Testis (tissue), 5 donors: ENCODE measurements at places on chromosomes 2 and 18. TPM values are rescaled to one million over a fixed set of nuclear protein-coding genes. Genes with fewer than 3 reads are reported as not detected.
A peak's percentile ranks its signal among the peaks of the same experiment; 100 is the strongest.

DNA sequence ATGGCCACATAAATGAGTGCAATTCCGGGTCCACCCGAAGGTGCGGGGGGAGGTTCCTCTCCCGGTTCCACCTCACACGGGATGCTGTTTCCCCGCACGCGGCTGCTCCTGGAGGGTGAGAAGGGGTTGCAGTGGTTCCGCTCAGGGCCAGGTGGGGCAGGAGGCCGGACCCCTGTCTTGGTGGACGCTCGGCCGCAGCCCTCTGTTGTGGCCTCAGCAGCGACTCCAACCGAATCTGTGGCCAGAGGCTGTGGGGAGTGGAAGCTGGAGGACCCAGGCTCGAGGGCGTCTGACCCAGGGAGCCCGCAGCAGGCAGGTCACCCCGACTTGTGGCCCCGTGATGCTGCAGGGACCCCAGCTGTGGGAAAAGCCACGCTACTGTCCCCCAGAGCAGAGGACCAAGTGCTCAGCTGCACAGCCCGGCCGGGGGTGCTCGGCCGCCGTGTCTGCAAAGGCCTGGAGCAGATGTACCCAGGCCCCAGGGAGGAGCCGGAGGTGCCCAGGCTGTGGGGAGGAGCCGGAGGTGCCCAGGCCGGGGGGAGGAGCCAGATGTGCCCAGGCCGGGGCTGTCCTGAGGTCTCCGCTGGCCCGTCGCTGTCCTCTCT is 83.9 kb downstream of the RTP5 start:
- peaks cover 4% of the 10 kb centered on the region for H3K4me1 ChIP-seq
- H3K36me3 ChIP-seq = no peaks in the 10 kb centered on the region
- no peak for DNase-seq
- no peaks in the 10 kb centered on the region for H3K27me3 ChIP-seq
- H3K4me3 ChIP-seq = no peak overlapping the region

GRCh38 chr2:22481486-22482259 is 903.3 kb upstream of the KLHL29 start:
- no peak overlapping the region for H3K27ac ChIP-seq
- H3K27me3 ChIP-seq = no peaks in the 10 kb centered on the region
- DNase-seq = no peak
- no peak overlapping the region for H3K4me3 ChIP-seq
- no peaks in the 10 kb centered on the region for H3K36me3 ChIP-seq
- H3K4me1 ChIP-seq = no peaks in the 10 kb centered on the region

DNA sequence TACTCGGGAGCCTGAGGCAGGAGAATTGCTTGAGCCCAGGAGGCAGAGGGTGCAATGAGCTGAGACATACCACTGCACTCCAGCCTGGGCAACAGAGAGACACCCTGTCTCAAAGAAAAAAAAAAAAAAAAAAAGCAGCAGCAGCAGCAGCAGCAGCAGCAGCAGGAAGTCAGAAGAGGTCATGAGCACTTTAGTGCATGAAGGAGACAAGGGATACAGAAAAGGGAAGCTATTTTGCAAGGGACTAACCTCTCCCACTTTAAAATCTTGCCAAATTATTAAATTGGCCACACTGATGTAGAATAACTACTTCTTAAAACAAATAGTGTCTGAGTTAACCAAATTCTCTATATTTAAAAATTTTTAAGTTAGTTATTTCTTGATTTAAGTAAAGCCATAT is 113.4 kb upstream of the PDE1A start:
- no peak overlapping the region for H3K27ac ChIP-seq
- H3K36me3 ChIP-seq = no peaks in the 10 kb centered on the region
- DNase-seq = no peak
- no peaks in the 10 kb centered on the region for H3K27me3 ChIP-seq
- H3K4me3 ChIP-seq = no peak overlapping the region

- H3K36me3 ChIP-seq = no peaks in the 10 kb centered on the region
- H3K27me3 ChIP-seq = no peaks in the 10 kb centered on the region
- H3K27ac ChIP-seq = no peak overlapping the region
Observed at GRCh38 chr18:11899063-11899462, 9.1 kb downstream of the MPPE1 start.

DNA sequence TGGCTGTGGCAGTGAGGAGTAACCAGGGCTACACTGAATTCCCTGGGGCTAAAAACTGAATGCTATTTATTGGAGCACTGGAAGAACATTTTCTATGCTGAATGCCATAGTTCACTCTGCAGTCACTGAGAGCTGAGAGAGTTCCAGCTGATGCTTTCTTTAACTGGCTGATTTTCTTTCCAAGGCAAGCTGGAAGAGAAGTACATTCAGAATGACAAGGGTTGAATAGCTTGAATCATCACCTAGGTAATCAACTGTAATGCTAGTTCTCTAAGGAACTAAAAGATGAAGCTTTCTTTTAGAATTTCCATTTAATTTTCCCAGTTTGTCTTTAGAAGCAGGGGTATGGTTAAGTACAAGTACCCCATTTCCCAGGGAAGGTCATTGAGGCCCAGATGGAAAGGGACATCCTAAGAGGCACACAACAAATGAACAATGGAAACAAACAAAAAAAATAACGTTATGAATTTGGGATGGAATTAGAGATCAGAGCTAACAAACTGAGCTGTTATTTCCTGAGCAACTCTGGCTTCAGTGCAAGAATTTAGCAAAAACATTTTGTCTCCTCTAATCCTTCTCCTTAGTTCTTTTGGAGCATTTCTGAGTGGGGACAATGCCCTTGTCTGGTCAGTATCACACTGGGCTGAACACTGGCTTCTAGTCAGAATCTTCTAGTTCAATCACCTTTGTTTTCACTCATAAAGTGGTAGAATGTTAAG is 132.8 kb upstream of the REG3A start:
- no peak overlapping the region for H3K4me3 ChIP-seq
- H3K27ac ChIP-seq = no peak overlapping the region
- no peak for DNase-seq
- no peaks in the 10 kb centered on the region for H3K4me1 ChIP-seq
- no peaks in the 10 kb centered on the region for H3K27me3 ChIP-seq

- H3K4me3 ChIP-seq = peak overlapping the region; percentile 90
- H3K4me1 ChIP-seq = peaks cover 10% of the 10 kb centered on the region
- no peaks in the 10 kb centered on the region for H3K36me3 ChIP-seq
- H3K27ac ChIP-seq = peak overlapping the region; percentile 66
- H3K27me3 ChIP-seq = no peaks in the 10 kb centered on the region
Observed at GRCh38 chr2:237692601-237693290, 65.4 kb downstream of the LRRFIP1 start.

- H3K36me3 ChIP-seq = peaks cover 3% of the 10 kb centered on the region
- H3K4me3 ChIP-seq = no peak overlapping the region
- H3K4me1 ChIP-seq = no peaks in the 10 kb centered on the region
- no peak for DNase-seq
Observed at GRCh38 chr2:218249691-218250090, 11.1 kb upstream of the GPBAR1 start.

GRCh38 chr18:72342933-72343332 is 201.2 kb downstream of the CBLN2 start:
- H3K36me3 ChIP-seq = no peaks in the 10 kb centered on the region
- DNase-seq = no peak
- no peak overlapping the region for H3K27ac ChIP-seq
- no peaks in the 10 kb centered on the region for H3K4me1 ChIP-seq
- H3K27me3 ChIP-seq = no peaks in the 10 kb centered on the region
- no peak overlapping the region for H3K4me3 ChIP-seq

DNA sequence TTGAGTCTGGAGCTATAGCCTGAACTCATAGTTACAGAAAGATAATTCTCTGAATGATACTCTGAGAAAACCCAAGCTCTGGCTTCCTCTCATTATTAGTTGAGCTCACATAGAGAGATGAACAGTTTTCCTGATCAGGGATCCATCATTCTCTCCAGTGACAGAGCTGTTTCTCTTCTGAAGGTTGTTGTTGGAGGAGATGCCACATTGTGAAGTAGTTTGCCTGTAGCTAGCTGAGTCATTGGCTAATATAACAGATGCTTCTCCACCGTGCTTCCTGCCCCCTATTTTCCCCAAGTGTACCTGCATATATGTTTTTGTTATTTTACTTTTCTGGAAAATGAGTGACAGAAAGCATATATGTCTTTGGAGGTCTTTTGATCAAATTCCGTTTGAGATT is 64.6 kb downstream of the OSBPL6 start:
- no peak overlapping the region for H3K4me3 ChIP-seq
- no peaks in the 10 kb centered on the region for H3K36me3 ChIP-seq
- no peaks in the 10 kb centered on the region for H3K27me3 ChIP-seq

- no peaks in the 10 kb centered on the region for H3K27me3 ChIP-seq
- no peaks in the 10 kb centered on the region for H3K36me3 ChIP-seq
- no peak for DNase-seq
- H3K4me3 ChIP-seq = no peak overlapping the region
- H3K4me1 ChIP-seq = no peaks in the 10 kb centered on the region
Observed at GRCh38 chr2:160931531-160931930, 228.7 kb upstream of the TANK start.

GRCh38 chr2:96875498-96876268 is 5.8 kb upstream of the SEMA4C start:
- no peaks in the 10 kb centered on the region for H3K36me3 ChIP-seq
- H3K4me1 ChIP-seq = peaks cover 6% of the 10 kb centered on the region
- H3K27ac ChIP-seq = no peak overlapping the region

- no peak overlapping the region for H3K27ac ChIP-seq
- no peak overlapping the region for H3K4me3 ChIP-seq
- no peaks in the 10 kb centered on the region for H3K27me3 ChIP-seq
- H3K36me3 ChIP-seq = no peaks in the 10 kb centered on the region
- DNase-seq = no peak
- H3K4me1 ChIP-seq = no peaks in the 10 kb centered on the region
Observed at GRCh38 chr2:54274781-54275242, 18.8 kb upstream of the TSPYL6 start.

GRCh38 chr18:77012806-77013541 is 119.6 kb downstream of the MBP start:
- H3K4me3 ChIP-seq = no peak overlapping the region
- H3K27me3 ChIP-seq = no peaks in the 10 kb centered on the region
- peak overlapping the region; percentile 48 for H3K27ac ChIP-seq

DNA sequence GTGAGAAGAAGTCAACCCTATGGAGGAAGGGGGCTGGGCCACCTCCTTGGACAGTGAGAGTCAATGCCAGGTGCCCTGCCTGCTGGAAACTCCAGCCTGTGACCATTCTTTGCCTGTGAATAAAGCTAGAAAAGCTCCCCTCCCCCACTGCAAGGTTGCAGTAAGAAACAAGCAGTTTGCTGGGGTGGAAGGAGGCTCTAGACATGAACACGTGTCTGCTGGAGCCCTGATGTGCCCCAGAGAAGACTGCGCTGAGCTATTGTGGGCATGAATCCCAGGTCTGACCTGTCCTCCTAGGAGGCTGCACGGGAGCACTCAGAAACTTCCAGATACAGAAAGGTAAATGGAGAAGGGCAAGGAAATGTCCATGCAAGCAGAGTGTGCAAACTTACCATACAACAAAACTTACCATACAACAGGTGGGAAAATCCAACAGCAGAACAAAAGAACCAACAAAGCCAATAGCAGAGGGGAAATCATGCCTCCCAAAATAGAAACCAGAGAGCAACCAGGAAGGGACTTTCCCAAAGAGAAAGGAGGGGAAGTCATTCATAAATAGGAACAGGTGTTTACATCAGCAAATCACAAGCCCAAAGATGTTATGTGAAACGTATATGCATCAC is 278.7 kb downstream of the BCL2 start:
- no peaks in the 10 kb centered on the region for H3K27me3 ChIP-seq
- H3K27ac ChIP-seq = no peak overlapping the region
- H3K36me3 ChIP-seq = no peaks in the 10 kb centered on the region
- no peak overlapping the region for H3K4me3 ChIP-seq

DNA sequence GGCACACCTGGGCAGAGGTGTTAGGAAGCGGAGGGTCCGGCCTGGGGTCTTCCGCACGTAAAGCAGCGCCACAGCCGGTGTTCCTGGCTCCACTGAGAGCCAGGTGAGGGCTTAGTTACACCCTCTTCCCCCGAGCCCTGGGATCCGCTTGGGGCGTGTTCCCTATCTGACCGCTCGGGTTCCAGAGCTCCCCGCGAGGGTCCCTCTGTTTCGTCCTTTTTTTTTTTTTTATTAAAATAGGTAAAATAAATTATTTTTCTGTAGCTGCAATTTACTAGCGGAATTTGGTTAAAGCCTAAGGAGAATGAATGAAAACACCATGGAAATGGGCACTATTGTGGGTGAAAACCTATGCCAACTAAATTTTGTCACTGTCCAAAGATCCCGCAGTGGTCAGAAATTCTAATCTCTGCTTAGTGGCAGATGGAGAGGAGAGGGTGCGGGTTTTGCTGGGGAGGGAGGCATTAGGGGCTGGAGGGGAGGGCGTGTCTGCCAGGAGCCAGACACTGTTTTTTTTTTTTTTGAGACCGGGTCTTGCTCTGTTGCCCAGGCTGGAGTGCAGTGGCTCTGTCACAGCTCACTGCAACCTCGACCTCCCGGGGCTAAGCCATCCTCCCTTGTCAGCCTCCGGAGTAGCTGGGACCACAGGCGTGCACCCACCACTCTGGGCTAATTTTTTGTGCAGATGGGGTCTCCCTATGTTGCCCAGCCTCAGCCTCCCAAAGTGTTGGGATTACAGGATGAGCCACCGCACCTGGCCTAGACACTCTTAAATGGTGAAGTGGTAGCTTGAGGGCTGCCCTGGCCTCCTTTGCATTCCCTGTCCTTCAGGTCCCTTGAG is 834 bp downstream of the PDCL3 start:
- DNase-seq = no peak
- peak overlapping the region; percentile 75 for H3K4me3 ChIP-seq
- no peaks in the 10 kb centered on the region for H3K27me3 ChIP-seq
- no peaks in the 10 kb centered on the region for H3K36me3 ChIP-seq
- H3K4me1 ChIP-seq = peaks cover 27% of the 10 kb centered on the region

- no peaks in the 10 kb centered on the region for H3K36me3 ChIP-seq
- H3K4me3 ChIP-seq = no peak overlapping the region
- no peaks in the 10 kb centered on the region for H3K4me1 ChIP-seq
- no peak overlapping the region for H3K27ac ChIP-seq
- DNase-seq = no peak
Observed at GRCh38 chr2:191152482-191153240, 1.9 kb upstream of the STAT4 start.

GRCh38 chr2:177429688-177430325 is 37.2 kb downstream of the AGPS start:
- no peaks in the 10 kb centered on the region for H3K36me3 ChIP-seq
- no peak for DNase-seq
- H3K4me3 ChIP-seq = no peak overlapping the region
- H3K27ac ChIP-seq = no peak overlapping the region

- no peaks in the 10 kb centered on the region for H3K36me3 ChIP-seq
- no peak overlapping the region for H3K27ac ChIP-seq
- no peaks in the 10 kb centered on the region for H3K4me1 ChIP-seq
- no peak overlapping the region for H3K4me3 ChIP-seq
- H3K27me3 ChIP-seq = no peaks in the 10 kb centered on the region
Observed at GRCh38 chr2:130808482-130809268, 28.0 kb upstream of the ARHGEF4 start.

The ANKRD30BL gene
- 41.0 TPM for total RNA-seq

The MC4R gene
- total RNA-seq = not detected

The SCRN3 gene
- 29.1 TPM for total RNA-seq

The TNS1 gene
- 227 TPM for total RNA-seq

The BCL11A gene
- 11.6 TPM for total RNA-seq

The TWIST2 gene
- total RNA-seq = 10.3 TPM

The SERPINE2 gene
- 220 TPM for total RNA-seq

The SNED1 gene
- total RNA-seq = 82.7 TPM

The SERTAD2 gene
- 41.4 TPM for total RNA-seq

The WDCP gene
- 11.5 TPM for total RNA-seq

The LIMS1 gene
- 94.1 TPM for total RNA-seq
